ENCODE measurements at places on chromosomes 4 and X.

DNA sequence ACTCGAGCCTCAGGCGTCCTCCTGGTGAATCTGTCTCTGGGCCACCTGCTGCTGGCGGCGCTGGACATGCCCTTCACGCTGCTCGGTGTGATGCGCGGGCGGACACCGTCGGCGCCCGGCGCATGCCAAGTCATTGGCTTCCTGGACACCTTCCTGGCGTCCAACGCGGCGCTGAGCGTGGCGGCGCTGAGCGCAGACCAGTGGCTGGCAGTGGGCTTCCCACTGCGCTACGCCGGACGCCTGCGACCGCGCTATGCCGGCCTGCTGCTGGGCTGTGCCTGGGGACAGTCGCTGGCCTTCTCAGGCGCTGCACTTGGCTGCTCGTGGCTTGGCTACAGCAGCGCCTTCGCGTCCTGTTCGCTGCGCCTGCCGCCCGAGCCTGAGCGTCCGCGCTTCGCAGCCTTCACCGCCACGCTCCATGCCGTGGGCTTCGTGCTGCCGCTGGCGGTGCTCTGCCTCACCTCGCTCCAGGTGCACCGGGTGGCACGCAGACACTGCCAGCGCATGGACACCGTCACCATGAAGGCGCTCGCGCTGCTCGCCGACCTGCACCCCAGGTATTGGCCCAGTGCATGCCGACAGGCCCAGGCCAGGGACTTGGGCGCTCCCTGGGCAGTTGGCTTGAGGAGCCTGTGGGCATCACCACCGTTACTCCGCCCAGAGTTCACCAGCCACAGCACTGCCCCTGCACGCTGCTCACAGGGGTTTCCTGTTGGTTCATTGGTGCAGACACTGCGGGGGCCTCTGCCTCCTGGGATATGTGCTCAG lies 1.1 kb downstream of the GPR78 start:
- DNase-seq = no peak

DNA sequence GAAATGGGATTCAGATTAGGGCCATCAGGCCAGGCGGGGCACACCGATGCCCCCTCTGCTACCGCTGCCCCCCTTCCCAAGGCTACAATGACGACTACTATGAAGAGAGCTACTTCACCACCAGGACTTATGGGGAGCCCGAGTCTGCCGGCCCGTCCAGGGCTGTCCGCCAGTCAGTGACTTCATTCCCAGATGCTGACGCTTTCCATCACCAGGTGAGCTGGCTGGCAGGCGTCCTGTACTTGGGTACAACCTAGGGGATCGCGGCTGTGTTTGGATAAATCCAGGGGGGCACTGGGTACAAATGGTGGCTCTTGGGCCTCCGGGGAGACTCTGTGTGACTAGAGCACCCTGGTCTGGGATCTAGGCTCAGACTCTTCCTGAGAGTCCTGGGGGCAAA lies 1.1 kb downstream of the EMD start:
- no peak for DNase-seq

DNA sequence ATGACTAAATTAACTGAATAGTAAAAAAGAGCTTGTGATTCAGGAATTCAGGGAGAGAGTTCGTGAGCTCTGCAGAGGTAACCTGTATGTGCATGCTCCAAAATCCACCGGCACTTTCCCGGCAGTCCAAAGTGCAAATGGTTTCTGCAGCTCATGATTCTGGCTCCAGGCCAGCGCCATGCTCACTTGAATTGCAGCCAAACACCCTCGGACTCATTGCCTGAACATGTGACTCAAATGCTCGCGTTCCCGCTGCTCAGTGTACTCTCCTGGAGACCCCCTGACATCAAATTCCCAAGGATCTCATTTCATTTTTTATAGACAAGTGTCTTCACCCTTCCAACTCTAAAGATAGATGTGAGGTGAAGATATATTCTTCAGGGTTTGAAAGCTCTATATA lies 44.1 kb upstream of the SH3RF1 start:
- peak; percentile 56 for DNase-seq

GRCh38 chrX:153901753-153902140 lies 2.7 kb upstream of the AVPR2 start:
- DNase-seq = no peak

GRCh38 chr4:181966104-181966551 lies 277.1 kb upstream of the TENM3 start:
- DNase-seq = no peak

DNA sequence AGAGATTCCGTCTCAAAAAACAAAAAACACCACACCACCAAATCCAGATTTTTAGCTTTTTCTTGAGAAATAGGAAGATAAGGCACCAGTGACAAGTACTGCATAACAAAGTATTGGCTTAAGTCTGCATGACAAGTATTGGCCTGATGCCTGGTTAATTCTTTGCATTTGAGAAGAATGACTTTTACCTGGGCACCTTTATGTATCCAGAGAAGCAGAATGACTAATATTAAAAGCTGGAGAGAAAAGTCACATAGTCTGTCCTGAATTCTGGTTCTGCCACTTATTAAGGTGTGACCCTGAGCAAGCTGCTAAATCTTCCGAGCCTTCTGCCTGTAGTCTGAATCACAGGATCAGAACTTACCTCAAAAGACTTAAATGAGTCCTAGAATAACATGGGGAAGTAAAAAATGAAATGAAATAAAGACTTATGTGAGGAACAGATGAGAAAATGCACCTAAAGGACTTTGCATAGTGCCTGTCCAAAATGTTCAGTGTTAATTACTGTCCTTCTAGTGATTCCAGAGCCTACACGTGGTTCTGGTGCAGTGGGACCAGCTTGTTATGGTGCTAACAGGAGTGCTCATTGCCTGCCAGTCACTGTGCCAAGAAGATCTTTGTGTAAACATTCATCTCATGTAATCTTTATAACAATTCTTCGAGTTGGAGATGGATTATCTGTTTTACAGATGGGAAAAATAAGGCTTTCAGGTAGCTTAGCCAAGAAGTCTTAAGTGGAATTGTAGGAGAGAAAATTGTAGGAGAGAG lies 31.6 kb downstream of the UGDH start:
- no peak for DNase-seq

GRCh38 chr4:17103231-17103630 lies 204.8 kb upstream of the LDB2 start:
- no peak for DNase-seq

GRCh38 chrX:15946783-15947580 lies 92.4 kb upstream of the AP1S2 start:
- no peak for DNase-seq

DNA sequence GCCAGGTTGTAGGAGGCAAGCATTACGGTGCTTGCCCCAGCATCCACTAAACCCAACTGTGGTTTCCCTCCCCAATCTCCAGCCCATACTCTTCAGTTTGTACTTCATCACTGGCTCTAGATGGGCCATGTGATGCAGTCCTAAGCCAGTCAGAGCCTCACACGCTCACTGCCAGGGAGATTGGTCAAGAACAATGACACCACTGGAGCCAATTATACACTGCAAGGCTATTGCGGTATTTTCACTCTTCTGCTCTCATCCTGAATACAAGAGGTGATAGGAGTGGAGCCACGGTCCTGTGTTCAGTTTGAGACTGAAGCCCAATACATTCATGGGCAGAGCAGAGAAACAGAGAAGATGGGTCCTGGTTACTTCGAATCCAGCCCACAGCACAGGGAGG lies 58.4 kb downstream of the SEPSECS start:
- no peak for DNase-seq

GRCh38 chr4:127580300-127580699 lies 52.5 kb upstream of the INTU start:
- DNase-seq = no peak

- DNase-seq = no peak
Observed at GRCh38 chr4:92307181-92307580, 3.4 kb downstream of the GRID2 start.

- DNase-seq = no peak
Observed at GRCh38 chr4:174856926-174857800, 28.1 kb upstream of the GLRA3 start.

GRCh38 chrX:130834149-130834548 lies 68.9 kb downstream of the ENOX2 start:
- no peak for DNase-seq

DNA sequence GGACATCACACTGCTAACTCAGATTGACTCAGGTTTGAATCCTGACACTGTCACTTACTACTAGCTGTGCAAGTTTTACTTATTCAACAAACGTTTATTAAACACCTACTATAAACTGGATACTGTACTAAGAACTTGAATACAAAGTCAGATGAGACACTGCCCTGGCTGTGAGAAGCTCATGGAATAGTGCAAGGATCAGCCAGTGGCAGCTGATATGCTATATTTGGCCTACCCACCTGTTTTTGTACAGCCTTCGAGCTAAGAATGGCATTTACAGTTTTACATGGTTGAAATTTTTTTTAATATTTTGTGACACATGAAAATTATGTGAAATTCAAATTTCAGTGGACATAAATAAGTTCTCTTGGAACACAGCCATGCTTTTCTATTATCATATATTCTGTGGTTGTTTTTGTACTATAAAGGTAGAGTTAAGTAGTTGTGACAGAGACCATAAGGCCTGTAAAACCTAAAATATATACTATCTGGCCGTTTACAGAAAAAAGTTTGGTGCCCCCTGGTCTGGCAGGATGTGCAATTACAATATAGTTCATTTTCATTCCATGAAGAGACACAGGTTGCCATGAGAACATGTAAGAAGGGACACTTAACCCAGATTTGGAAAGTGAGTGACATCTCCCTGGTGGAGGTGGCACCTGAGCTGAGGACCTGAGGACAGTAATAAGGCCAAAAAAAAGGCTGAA lies 3.4 kb upstream of the SEC24D start:
- DNase-seq = no peak

GRCh38 chr4:153205757-153206156 lies 1.5 kb downstream of the TRIM2 start:
- no peak for DNase-seq

DNA sequence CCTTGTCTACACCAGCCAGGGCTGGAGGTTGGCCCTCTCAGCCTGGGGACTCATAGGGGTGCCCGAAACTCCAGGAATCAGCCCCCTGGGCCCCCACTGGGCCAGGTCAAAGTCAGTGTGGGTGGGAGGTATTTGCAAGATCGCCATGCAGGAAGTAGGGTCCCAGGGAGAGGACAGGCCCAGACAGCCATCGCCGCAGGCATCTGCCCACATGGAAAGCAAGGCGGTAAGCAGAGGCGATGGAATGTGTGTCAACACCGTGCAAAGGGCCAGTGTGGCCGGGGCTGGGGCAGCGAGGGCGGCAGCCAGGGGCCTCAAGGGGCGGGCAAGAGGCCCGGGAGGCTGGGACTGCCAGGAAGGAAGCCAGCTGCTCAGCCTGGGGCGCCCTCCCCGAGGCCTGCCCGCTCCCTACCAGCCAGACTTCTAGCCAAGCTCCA lies 19.3 kb upstream of the DUSP9 start:
- no peak for DNase-seq

DNA sequence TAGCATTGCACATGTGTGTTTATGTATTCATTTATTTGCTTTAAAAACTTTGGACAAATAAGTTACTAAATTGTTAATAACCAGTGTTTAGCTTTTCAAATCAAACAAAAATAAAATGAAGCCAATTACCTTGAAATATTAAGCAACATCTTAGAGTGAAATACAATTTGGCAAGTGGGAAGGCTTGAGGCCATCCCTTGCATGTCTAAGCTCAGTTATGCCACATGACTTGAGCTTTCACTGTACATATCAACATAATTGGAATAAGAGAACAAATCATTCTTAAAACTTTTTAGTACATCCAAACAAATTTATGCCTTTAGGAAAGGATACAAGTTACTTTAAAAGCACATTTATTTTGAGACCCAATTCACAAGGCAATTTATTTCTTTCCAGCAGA lies 640.6 kb downstream of the SPRY1 start:
- no peak for DNase-seq

GRCh38 chrX:129782706-129783105 lies 3.0 kb downstream of the SASH3 start:
- DNase-seq = no peak

- no peak for DNase-seq
Observed at GRCh38 chr4:176052744-176053143, 12.9 kb upstream of the WDR17 start.

DNA sequence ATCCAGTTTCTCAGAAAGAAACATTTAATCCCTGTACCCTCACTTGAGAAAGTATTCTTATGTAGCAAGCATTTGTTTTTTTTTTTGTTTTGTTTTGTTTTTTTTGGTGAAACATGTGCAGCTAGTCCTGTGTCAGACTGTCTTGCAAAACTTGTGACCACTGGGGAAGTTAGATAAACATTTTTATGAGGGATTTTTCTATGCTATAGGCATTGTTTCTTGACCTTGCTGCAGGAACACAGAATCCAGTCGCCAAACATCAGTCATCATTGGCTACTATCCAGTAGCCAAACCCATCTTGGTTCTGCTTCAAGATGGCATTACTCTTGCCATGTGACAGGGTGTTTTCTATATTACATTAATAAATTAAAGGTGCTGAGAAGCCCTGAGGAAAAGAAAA lies 7.7 kb upstream of the MAPK10 start:
- no peak for DNase-seq

GRCh38 chr4:169604131-169604900 lies 8.1 kb downstream of the NEK1 start:
- no peak for DNase-seq

DNA sequence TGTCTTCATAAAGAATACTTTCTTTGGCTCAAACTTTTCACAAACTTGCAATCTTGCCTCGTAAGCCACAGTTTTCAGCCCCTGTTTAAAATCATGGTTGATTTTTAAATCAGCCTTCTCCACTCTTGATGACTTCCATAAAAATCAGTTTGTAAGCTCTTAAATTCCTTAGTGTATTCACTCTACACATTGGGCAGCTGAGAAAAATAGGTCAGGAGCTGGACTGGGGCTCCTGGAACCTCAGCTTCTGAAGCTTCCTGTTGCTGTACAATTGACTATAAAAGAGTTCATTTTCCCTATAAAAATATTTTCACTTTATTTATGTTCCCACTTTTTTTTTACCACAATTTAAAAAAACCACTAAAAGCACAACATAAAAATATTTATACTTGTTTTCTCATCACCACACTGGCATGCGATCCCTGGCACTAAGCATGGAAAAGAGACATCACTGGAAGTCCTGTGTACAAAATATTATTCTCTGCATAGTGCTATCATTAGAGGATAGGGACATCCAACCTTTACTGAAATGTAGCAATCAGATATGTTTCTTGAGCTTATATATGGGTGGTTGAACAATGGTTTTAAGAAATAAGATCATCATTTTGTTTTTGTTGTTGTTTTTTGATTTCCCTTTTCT lies 345.7 kb downstream of the FBXO8 start:
- DNase-seq = no peak

GRCh38 chr4:3481113-3481531 lies 18.0 kb downstream of the DOK7 start:
- DNase-seq = no peak

GRCh38 chr4:143358419-143358818 lies 21.7 kb downstream of the GAB1 start:
- DNase-seq = no peak

DNA sequence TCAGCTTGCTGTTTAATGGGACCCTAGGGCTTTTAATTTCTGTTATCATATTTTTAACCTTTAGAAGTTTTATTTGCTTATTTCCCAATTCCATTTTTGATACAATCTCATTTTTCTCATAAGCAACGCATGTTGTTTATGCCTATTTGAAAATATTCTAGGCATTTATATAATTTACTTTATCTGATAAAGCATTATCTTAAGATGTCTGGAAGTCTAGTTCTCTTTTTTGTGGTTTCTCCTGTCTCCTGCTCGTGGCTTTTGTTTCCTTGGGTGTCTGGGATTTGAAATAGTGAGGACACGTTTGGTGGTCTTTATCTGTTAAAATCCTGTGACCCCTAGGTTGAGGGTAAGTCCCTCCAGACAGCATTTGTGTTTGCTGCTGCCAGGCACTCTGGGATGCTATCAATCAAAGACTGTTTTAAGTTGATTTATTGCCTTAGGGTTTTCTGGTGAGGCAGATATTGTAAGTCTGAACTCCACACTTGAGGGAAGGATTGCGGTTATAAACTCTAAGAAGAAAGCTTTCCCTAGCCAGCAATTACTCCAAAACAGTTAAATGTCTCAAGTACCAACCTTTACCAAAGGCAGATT lies 208.0 kb downstream of the PRDM5 start:
- no peak for DNase-seq
